ENCODE measurements at places on chromosomes 5 and 9. TPM values are rescaled to one million over a fixed set of nuclear protein-coding genes. Genes with fewer than 3 reads are reported as not detected.
A peak's percentile ranks its signal among the peaks of the same experiment; 100 is the strongest.

- no peak overlapping the region for H3K4me3 ChIP-seq
- H3K36me3 ChIP-seq, result no peaks in the 10 kb centered on the region
- H3K4me1 ChIP-seq, result no peaks in the 10 kb centered on the region
- peaks cover 14% of the 10 kb centered on the region for H3K27me3 ChIP-seq
These were observed 27.0 kb downstream of the ADGRD2 start for GRCh38 chr9:124477211-124477647.

Gene PDZD2
- 0.14 TPM for total RNA-seq

GRCh38 chr5:115366223-115366622, 69.8 kb upstream of the CCDC112 start:
- H3K4me1 ChIP-seq, result no peaks in the 10 kb centered on the region
- no peak overlapping the region for H3K27ac ChIP-seq
- peaks cover 4% of the 10 kb centered on the region for H3K27me3 ChIP-seq
- DNase-seq, result no peak
- H3K4me3 ChIP-seq, result no peak overlapping the region

GRCh38 chr5:76679231-76679630, 36.7 kb upstream of the F2R start:
- no peak overlapping the region for H3K4me3 ChIP-seq
- no peak overlapping the region for H3K27ac ChIP-seq
- H3K36me3 ChIP-seq, result peaks cover 42% of the 10 kb centered on the region
- no peak for DNase-seq
- peaks cover 2% of the 10 kb centered on the region for H3K4me1 ChIP-seq

- no peaks in the 10 kb centered on the region for H3K36me3 ChIP-seq
- H3K4me3 ChIP-seq, result no peak overlapping the region
- peak; percentile 41 for DNase-seq
- no peak overlapping the region for H3K27ac ChIP-seq
- H3K4me1 ChIP-seq, result peaks cover 31% of the 10 kb centered on the region
- no peaks in the 10 kb centered on the region for H3K27me3 ChIP-seq
These were observed 14.0 kb upstream of the JAK2 start for GRCh38 chr9:4970970-4971641.

Gene ADGRD2
- total RNA-seq, result not detected

Gene ANKRD34B
- total RNA-seq, result not detected

Gene CCNJL
- not detected for total RNA-seq

GRCh38 chr5:147539053-147539452, 29.2 kb upstream of the DPYSL3 start:
- no peaks in the 10 kb centered on the region for H3K27me3 ChIP-seq
- H3K4me1 ChIP-seq, result no peaks in the 10 kb centered on the region
- no peak for DNase-seq
- H3K4me3 ChIP-seq, result no peak overlapping the region

DNA sequence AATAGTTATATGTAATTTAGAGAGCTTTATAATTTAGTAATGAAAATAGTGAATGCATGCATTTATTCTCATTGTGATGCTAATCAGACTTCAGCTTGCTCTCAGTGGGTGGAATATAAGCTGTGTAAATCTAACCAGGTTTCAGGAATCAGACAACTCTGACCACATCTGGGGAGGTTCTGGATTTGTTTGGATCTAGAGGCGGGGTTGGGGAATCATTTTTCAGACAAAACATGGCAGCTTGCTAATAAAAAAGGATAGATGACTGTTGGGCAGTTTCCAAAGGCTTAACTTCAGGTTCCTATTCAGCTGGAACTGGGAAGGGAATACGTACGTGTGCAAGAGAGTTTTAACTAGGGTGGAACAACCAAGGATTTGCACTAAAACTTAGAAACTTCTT, 43.2 kb upstream of the MAMDC2 start:
- no peak overlapping the region for H3K27ac ChIP-seq
- no peaks in the 10 kb centered on the region for H3K4me1 ChIP-seq
- no peak overlapping the region for H3K4me3 ChIP-seq
- DNase-seq, result no peak

- H3K27ac ChIP-seq, result no peak overlapping the region
- peaks cover 24% of the 10 kb centered on the region for H3K36me3 ChIP-seq
- H3K27me3 ChIP-seq, result no peaks in the 10 kb centered on the region
- H3K4me3 ChIP-seq, result no peak overlapping the region
- peaks cover 11% of the 10 kb centered on the region for H3K4me1 ChIP-seq
These were observed 118.2 kb downstream of the GALNT10 start for GRCh38 chr5:154308443-154309370.

DNA sequence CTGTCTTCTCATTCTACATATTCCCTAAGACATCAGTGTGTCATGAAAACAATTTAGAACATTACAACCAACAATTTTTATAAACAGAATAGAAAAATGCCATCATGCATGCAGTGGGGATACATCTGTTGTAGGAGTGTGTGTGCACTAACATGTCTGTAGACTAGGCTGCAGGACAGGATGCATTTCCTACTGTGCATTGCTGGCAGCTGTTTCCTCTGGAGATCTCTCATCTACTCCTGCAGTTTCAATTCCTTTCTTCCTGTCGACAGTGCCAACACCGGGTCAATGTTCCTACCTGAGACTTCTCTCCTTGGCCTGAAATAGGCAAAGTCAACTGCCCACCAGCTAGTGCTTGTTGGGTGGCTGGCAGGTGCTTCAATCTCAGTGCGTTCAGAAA, 69.8 kb downstream of the ANKH start:
- H3K27ac ChIP-seq, result no peak overlapping the region
- no peak overlapping the region for H3K4me3 ChIP-seq
- no peaks in the 10 kb centered on the region for H3K27me3 ChIP-seq
- DNase-seq, result no peak
- peaks cover 15% of the 10 kb centered on the region for H3K4me1 ChIP-seq

Gene DMRTA1
- not detected for total RNA-seq

DNA sequence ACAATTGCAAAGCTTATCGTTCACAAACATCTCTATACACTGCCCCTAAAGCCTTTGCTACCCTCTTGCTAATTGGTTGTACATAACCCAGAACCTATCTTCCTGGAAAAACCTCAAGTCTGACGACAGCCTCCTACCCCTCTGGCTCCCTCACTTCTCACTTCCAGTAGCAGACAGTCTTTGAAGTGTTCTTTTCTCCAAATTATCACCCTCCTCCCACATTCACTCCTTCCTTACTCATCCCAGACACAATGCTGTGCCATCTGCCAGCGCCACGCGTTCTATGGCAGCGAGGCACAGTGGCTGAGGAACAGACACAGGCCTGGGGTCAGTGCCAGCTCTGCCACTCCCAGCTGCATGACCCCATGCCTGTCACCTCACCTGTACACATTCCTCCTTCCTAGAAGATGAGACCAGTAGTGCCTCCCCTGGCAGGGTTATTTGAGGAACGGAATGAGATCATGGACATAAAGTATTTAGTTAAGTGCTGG, 27.7 kb downstream of the CLTA start:
- no peaks in the 10 kb centered on the region for H3K27me3 ChIP-seq
- H3K27ac ChIP-seq, result peak overlapping the region; percentile 79
- H3K36me3 ChIP-seq, result peaks cover 55% of the 10 kb centered on the region
- peak; percentile 47 for DNase-seq

DNA sequence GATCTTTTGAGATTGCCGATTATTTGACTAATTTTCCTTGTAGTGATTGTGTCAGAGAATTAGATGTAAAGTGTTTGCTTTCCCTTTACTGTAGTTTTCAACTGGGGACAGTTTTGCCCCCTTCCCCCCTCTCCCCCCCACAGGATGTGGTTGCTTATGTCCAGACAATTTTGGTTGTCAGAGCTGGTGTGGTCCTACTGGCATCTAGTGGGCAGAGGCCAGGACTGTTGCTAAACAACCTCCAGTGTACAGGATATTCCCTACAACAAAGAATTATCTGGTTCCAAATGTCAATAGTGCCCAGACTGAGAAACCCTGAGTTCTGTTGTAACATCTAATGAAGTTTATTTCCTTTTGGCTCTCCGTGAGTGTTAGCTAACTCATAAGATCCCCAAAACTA, 20.0 kb downstream of the TMEFF1 start:
- DNase-seq, result no peak
- peaks cover 10% of the 10 kb centered on the region for H3K27me3 ChIP-seq
- no peak overlapping the region for H3K4me3 ChIP-seq
- no peaks in the 10 kb centered on the region for H3K36me3 ChIP-seq

Measured in activated naive CD8-positive, alpha-beta T cell treated with anti-CD3 and anti-CD28 coated beads, Interleukin-2, amount 10 ng/mL, durations not matched to agents 7 days and 5 days (primary cell).